ENCODE measurements at places on chromosomes 12 and 14. TPM values are rescaled to one million over a fixed set of nuclear protein-coding genes. Genes with fewer than 3 reads are reported as not detected.

- H3K36me3 ChIP-seq, result no peaks in the 10 kb centered on the region
- no peaks in the 10 kb centered on the region for H3K4me1 ChIP-seq
- no peak overlapping the region for H3K4me3 ChIP-seq
- H3K27me3 ChIP-seq, result no peaks in the 10 kb centered on the region
Observed at GRCh38 chr12:26512213-26512612, 316.8 kb downstream of the SSPN start.

Gene SOAT2
- 0.12 TPM for polyA plus RNA-seq

DNA sequence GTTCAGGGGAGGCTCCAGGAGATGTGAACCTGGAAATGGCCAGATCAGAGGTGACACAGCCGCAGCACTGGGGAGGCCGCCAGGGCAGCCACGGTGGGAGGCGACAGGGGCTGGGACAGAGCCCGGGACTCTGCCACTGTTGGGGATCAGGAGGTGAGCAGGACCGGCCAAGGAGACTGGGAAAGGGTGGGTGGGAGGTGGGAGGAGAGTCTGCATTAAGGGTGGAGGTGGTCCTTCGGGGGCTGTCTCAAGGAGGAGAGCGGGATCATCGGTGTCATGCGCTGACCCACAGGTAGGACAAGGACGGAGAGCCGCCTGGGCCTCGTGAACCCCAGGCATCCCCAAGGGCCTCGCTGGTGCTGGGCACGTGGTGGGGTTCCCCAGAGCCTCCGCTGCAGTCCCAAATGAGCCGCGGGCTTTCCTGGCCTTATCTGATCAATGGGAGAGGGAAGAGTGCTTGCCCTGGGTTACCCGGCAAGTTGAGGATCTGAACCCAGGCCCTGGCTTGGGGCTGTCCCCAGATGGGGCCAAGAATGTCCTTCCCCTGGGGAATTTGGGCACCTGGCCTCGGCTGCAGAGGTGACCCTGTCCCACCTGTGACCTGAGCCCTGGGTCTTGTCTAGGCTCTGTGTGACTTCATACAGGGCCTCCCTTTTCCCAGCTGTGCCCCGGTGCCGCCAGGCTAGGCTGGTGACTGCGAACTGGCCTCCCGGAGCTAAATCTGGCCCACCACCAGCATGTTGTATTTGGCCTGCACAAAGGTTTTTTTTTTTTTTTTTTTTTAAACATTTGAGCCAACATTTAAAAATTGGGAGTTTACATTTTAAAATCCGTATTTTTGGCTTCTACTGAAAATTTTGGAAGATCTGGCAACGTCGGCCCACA, 13.2 kb downstream of the BEGAIN start:
- H3K4me3 ChIP-seq, result no peak overlapping the region
- H3K27ac ChIP-seq, result no peak overlapping the region
- no peak for DNase-seq
- H3K4me1 ChIP-seq, result no peaks in the 10 kb centered on the region

GRCh38 chr12:761256-761655, 8.9 kb downstream of the WNK1 start:
- H3K27ac ChIP-seq, result no peak overlapping the region
- no peaks in the 10 kb centered on the region for H3K4me1 ChIP-seq
- H3K36me3 ChIP-seq, result peaks cover 2% of the 10 kb centered on the region

GRCh38 chr12:130816097-130816496, 23.0 kb downstream of the STX2 start:
- no peaks in the 10 kb centered on the region for H3K27me3 ChIP-seq
- no peak overlapping the region for H3K27ac ChIP-seq
- DNase-seq, result no peak
- no peaks in the 10 kb centered on the region for H3K4me1 ChIP-seq

DNA sequence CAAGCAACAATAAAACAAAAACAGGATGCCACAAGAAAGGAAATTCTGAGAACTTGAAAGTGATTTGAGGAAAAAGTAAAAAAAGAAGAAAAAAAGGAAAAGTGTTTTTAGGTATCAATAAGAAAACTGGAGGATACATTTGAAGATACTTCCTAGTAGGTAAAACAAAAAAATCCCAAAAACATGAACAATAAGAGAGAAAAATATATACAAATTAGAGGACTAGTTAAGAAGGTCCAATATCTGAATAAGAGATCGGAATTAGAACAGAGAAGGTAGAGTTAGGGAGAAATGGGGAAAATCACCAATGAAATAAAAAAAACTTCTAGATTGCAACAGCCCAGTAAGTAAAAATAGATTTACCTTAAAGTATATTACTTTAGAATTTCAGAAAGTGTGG, 8.8 kb downstream of the DEPDC4 start:
- H3K4me3 ChIP-seq, result no peak overlapping the region
- H3K27ac ChIP-seq, result no peak overlapping the region
- H3K27me3 ChIP-seq, result no peaks in the 10 kb centered on the region
- DNase-seq, result no peak
- H3K36me3 ChIP-seq, result no peaks in the 10 kb centered on the region

DNA sequence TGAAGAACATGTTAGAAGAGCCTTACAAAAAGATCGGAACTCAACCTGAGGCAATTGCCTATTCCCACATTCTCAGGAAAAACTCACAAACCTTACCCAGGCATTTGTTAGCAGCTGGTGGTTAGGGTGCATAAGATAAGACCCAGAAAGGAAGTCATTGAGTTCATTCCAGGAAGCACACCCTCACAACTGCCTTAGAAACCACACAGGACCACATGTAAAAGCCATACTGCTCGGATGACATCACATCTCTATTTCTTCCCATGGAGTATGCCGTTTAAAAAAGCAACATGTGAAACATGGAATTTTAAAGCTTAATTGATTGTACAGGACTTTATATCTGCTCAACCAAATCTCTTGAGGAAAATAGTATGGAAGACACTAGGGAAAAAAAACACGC, 411.2 kb downstream of the DAD1 start:
- H3K4me1 ChIP-seq, result no peaks in the 10 kb centered on the region
- H3K27me3 ChIP-seq, result peaks cover 7% of the 10 kb centered on the region
- no peak overlapping the region for H3K27ac ChIP-seq

DNA sequence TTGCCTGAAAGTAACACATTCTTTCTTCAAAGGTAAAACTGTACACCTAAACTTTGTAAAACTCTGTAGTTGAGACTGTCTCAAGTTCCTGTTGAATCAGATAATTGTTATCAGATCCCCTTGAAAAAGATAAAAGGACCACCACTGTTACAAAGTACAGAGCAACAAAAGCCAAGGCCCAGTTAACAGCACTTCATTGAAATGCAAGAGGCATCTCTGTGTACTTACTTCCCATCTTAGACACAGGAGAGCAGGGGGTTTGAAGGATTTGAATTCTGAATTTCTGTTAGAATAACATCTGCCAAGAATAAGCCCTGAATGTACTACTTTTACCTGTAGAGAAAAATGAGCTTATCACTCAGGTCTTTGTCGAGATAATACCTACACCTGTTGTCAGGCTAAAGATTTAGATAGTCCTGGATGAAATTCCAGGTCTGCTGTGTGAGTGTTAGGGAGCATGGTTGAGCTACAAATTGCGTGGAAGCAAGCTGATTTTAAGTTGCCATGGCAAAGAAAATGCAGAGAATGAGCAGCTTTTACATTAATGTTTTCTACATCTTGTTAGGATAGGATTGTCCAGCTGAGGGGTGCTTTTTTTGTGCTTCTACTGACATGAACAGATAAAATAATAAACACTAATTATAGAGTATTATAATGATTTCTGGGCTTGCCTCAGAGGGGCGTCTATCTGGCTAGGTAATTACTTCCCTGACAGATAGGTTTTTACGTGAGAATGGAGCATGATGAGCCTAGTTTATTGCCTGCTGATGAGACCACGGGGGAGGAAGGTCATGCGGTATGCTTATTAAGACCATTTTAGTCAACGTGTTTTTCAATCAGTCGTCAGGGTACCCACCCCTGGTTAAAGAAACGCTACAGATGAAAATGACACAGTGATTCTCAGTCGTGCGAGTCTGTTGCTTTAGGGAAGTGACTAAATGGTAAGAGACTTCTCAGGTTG, 309.2 kb downstream of the PAWR start:
- no peak overlapping the region for H3K4me3 ChIP-seq
- no peak for DNase-seq
- H3K4me1 ChIP-seq, result no peaks in the 10 kb centered on the region
- H3K27ac ChIP-seq, result no peak overlapping the region
- no peaks in the 10 kb centered on the region for H3K27me3 ChIP-seq

Gene PIK3C2G
- not detected for polyA plus RNA-seq

DNA sequence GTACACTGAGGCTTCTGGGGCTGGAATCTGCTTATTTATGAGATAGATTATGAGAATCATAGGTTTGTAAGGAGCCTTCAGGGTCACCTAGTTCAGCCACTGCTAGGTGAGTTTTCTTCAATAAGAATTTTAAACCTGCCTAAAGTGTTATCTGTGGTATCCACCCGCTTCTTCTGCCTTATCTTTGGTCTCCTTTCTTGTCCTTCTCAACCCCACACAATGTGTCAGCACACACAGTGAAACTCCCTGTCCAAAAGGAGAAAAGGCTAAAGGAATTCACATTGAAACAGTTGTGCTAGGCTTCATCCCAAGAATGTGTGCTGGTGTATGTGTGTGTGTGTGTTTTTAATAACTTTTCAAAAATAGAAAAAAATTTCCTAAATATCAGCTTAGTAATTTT, 259.3 kb upstream of the BTG1 start:
- no peak overlapping the region for H3K4me3 ChIP-seq
- no peaks in the 10 kb centered on the region for H3K4me1 ChIP-seq
- H3K36me3 ChIP-seq, result no peaks in the 10 kb centered on the region
- no peak overlapping the region for H3K27ac ChIP-seq

Gene GLIPR1L2
- 0.46 TPM for polyA plus RNA-seq

- no peaks in the 10 kb centered on the region for H3K4me1 ChIP-seq
- no peak for DNase-seq
- H3K36me3 ChIP-seq, result no peaks in the 10 kb centered on the region
- H3K4me3 ChIP-seq, result no peak overlapping the region
Observed at GRCh38 chr12:95740751-95741150, 49.8 kb downstream of the NTN4 start.

Gene RNASE3
- not detected for polyA plus RNA-seq

DNA sequence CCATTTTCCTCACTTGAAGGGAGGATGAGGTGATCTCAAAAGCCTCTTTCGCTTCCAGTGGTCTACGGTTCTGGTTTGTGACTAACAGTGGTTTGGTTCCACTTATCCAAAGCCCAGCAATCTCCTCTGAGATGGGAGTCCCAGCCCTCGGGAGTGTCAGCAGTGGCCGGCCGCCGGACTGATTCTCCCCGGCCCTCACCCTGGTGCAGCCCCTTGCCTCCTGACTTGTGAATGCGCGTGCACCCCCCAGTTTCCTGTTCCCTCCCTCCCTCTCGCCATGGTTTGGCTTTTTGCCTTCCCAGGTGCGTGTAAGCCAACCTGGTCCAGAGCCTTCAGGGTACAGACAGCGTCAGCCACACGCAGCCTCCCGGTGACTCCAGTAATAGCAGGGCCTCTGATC, 74.5 kb downstream of the B4GALNT3 start:
- no peak overlapping the region for H3K4me3 ChIP-seq
- DNase-seq, result no peak
- H3K27ac ChIP-seq, result no peak overlapping the region
- no peaks in the 10 kb centered on the region for H3K36me3 ChIP-seq
- H3K4me1 ChIP-seq, result no peaks in the 10 kb centered on the region

DNA sequence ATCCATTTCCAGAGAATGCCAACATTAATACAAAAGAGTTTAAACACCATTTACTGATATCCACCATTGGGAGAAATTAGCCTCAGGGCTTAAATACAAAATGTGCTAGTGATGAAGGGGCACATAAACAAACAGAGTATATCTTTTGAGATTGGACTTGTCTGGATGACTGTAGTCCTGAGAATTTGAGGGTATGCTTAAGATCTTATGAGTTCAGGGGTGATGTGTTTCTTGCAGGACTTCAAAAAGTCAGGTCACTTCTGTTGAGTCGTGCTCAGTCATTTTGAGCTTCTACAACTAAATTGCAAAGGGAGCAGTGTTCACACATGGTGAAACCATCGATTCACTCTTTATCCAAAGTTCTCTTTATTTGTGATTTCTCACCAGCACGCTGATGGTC, 425.7 kb downstream of the ATP23 start:
- DNase-seq, result no peak
- H3K27me3 ChIP-seq, result no peaks in the 10 kb centered on the region
- no peak overlapping the region for H3K27ac ChIP-seq
- H3K36me3 ChIP-seq, result no peaks in the 10 kb centered on the region
- no peak overlapping the region for H3K4me3 ChIP-seq
- H3K4me1 ChIP-seq, result peaks cover 25% of the 10 kb centered on the region

DNA sequence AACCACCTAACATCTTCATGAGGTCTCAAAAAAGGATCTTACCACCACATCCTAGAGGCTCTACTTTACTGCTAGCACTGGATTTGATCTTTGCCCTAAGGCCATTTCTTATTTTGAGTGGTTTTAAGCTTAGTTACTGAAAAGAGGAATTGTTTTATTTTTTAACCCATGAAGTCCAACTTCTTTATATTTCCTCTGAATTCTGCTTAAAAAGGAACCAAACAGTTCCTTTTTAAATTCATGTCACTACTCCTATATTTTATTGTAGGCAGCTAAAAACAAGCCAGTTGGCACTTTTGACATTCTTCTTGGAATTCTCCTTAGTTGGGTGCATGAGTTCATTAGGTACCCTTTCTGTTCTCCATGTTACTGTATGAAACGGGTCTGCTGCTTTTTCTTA, 76.4 kb downstream of the FGD4 start:
- no peak for DNase-seq
- H3K27me3 ChIP-seq, result no peaks in the 10 kb centered on the region
- H3K4me1 ChIP-seq, result no peaks in the 10 kb centered on the region

Gene C12orf50
- not detected for polyA plus RNA-seq

Data from fibroblast of lung (primary cell).